M059J (cell line): ENCODE measurements at places on chromosomes 1 and 21.
A peak's percentile ranks its signal among the peaks of the same experiment; 100 is the strongest.

DNA sequence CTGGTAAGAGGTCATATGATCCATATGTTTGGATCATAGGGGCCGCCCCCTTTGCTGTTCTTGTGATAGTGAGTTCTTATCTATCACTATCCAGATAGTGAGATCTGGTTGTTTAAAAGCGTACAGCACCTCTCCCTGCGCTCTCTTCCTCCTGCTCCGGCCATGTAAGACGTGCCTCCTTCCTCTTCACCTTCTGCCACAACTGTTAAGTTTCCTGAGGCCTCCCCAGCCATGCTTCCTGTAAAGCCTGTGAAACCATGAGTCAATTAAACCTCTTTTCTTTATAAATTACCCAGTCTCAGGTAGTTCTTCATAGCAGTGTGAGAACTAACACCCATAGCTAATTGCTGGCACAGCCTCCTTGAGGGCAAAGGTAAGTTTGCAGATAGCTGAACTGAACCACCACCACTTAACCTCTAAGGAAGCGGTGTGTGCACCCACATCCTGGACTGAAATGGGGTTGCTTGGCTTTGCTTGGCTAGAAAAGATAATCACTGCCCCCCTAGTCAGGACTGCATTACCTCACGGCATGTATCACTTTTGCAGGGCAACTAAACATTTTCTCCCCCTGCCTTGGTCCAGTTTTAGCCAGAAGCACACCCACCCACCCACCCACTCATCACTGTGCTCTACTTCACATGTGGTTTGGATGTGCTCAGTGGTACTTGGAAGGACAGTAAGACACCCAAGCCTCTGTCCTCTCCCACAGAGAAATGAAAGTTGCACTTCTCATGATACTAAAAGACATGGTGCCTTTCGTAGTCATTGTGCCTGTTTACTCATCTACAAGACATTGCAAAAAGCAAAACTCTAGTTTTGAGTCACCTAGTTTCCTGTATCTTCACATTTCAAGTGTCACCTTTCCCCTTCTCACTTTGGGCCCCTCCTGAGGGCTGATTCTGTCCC, 23.1 kb upstream of the PTAFR start:
- no peak for DNase-seq

GRCh38 chr1:42183210-42183956, 18.8 kb upstream of the GUCA2A start:
- DNase-seq: no peak

DNA sequence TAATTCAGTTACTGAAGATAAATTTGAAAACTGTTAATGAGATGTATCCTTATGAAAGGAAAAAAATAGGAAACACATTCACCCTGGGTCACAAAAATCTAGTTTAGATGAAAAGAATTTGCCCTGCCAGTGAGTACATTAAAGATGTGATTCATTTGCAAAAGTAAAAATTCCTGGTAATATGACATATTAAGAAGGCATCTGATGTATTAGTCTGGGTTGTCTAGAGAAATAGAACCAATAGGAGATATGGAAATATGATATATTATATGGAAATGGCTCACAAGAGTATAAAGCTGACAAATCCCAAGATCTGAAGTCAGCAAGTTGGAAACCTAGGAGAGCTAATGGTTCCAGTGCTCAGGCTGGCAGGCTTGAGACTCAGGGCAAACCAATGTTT, 153.8 kb downstream of the MRPL39 start:
- no peak for DNase-seq

- peak; percentile 22 for DNase-seq
Measured at GRCh38 chr1:31957701-31958674, 19.8 kb upstream of the PTP4A2 start.

GRCh38 chr21:26391166-26391565, 181.9 kb downstream of the CYYR1 start:
- DNase-seq: no peak

DNA sequence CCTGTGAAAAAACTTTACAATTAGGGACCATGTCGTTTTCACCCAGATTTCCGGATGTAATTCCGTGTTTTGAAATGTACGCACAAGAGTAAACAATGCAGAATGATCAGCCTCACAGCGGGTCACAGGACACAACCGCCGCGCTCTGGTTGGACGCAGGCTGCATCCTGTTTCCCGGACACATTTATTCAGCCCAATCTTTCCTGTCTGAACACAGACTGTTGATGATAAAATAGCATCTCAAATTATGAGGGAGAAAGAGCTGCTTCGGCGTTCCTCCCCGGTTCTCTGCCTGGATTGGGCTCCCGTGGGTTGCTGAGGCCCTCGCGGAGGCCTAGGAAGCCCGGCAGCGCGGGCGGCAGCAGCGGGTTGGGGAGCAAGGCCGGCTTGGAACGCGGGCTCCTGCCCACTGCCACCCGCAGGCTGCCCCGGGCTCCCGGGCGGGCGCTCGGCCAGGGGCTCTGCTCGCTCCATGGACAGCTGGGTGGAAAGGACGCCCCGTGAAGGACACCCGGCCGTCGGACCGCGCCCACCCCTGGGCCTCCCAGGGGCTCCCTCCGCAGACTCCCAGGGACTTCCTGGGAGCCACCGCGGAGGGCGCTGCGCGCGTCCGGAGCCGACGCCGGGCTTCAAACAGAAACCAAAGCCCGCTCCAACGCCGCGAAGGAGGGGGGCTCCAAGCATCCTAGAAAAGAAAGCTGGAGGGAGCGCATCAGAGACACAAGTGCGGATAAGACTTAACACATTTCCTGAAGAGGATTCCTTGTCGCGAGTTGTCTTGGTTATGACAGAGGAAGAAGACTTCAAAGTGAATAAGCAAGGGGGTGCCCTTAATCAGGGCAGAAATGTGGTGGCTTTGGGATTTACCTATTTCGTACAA, 122.3 kb downstream of the ESRRG start:
- peak; percentile 64 for DNase-seq

DNA sequence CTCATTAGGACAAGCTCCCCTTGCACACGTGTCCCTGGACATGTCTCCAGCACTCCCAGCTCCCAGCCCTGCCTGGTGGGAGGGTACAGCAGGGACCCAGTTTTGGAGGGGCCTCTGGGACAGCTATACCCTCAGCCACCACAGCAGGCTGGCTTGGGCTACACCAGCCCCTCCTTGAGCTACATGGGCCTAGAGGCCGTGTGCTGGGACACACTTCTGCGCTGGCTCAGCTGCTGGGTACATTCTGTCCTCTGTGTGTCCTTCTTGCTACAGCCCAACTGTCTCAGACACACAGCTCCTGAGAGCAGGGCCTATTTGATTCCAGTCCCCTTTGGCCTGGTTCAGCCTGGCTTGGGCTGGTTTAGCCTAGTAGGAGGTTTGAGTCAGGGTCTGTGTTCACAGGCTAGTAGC, 26.7 kb downstream of the DMAP1 start:
- no peak for DNase-seq

DNA sequence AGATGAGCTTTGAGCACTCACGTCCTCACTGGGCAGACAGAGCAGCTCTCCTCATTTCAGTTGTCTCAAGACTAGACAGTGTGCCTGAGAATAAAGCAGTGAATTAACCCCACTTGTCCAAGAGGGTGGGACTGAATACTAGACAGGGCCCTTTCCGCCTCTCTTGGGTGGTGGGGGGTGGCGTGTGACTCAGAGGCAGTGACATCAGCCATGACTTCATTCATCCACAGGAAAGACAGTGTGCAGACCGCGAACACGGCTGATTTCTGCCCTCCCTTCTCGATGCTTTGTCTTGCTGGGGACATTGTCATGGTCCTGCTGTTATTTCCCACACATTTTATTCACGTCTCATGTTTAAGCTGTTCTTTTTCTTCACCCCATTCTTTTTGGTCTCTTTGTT, 64.9 kb downstream of the FGGY start:
- no peak for DNase-seq

DNA sequence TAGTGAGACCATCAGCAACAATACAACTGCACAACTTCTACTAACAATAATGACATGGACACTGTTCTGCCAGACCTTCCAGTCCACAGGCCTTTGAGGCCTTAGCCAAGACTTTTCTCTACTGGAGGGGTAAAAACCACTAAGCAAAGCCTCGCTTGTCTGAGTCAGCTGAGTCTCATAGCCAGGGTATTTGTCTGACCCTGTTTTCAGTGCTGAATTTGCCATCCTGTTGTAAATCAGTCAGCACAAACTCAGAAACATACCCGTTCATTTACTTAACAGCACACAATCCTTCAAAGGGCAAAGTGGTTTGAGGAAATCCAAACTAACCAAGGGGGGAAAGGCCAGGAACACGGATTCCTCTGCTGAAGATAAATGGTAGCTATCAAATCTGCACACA, 537.8 kb downstream of the SMYD3 start:
- DNase-seq: peak; percentile 88

DNA sequence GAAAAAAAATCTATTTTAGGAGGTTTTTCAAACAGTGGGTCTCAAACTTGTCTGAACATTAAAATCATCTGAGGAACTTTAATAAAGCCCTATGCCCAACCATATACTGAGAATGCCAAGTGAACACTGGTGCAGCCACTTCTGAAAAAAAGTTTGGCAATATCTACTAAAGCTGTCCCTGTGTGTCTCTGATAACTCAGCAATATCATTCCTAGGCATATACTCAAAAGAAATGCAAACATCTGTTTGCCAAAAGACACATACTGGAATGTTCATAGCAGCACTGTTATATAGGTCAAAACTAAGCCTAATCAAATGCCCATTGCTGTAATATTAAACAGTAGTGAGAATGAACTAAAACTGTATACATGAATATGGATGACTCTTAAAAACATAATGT, 74.2 kb upstream of the RGS4 start:
- DNase-seq: no peak
